ENCODE measurements at places on chromosomes 5 and 9.

DNA sequence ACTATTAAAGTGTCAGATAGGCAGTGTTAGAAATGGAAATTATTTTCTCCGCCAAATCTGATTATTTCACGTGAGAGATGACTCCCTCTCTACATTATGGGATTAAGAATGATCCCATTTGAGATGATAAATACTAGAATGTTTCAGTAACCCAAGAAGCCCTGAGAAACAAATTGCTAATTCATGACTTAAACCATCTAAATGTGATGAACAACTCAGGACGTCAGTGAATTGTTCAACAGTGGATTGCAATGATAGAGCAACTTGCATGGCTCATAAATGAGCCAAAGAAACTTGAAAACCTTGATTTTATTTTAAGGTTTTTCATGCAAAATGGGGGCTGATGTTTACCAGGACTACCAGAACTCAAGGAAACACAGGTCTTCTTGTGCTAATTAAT lies 350.5 kb upstream of the WWC1 start:
- no peak for DNase-seq

DNA sequence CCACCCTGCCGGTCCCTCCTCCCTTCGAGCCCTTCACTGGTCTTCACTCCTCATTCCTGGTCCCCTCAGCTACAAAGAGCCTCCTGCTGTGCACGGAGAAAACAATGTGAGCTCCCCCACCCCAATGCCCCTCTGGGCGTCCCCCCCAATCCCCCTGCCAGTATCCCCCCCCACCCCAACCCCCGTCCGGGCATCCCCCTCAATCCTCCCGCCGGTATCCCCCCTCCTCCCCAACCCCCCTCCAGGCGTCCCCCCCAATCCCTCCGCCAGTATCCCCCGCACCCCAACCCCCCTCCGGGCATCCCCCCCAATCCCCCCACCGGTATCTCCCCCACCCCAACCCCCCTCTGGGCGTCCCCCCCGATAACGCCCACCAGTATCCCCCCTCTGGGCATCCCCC lies 42.8 kb downstream of the EXD3 start:
- no peak for DNase-seq

- no peak for DNase-seq
Observed at GRCh38 chr5:38396766-38397165, 138.4 kb downstream of the EGFLAM start.

GRCh38 chr5:172097356-172097755 lies 90.7 kb downstream of the STK10 start:
- no peak for DNase-seq

DNA sequence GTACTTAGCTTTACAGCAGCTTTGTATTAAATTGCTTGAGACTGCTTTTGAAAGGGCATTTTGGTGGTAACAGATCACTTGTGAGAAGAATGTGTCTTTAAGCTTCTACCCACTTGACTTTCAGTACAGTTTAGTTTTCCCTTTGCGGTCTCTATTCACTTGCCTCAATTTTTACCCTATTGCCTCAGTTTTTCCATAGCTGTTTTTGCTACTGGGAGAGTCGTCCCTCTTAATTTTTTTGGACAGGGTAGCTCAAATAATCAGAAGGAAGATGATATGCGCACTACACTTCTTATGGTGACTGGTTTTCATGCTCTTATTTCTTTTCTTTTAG lies 18.8 kb downstream of the UGCG start:
- no peak for DNase-seq

GRCh38 chr5:153516504-153517240 lies 26.2 kb downstream of the GRIA1 start:
- DNase-seq, result peak; percentile 29

DNA sequence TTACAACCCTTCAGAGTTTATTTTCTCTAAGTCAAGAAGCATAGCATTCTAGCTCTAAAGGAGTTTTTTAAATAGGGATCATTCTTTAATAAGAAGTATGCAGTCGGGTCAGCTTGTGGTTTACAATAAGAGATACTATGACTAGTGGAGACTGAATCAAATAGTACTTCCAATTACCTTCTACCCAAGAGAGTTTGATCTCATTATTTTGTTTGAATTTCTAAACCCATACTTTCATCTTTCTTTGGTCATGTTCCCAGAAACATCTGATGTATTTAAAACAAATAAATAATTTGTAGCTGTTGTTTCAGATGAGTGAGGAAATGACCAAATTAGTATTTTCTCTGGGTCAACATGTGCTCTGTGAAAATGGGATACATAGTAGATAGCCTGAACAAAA lies 160.2 kb upstream of the CDH6 start:
- no peak for DNase-seq

- no peak for DNase-seq
Observed at GRCh38 chr5:4361753-4362152, 766.1 kb downstream of the IRX1 start.

GRCh38 chr5:58800861-58801540 lies 218.1 kb downstream of the RAB3C start:
- no peak for DNase-seq

GRCh38 chr9:127095411-127095810 lies 27.0 kb downstream of the ANGPTL2 start:
- no peak for DNase-seq

GRCh38 chr5:139980765-139981164 lies 62.3 kb downstream of the NRG2 start:
- no peak for DNase-seq

GRCh38 chr5:76836181-76836580 lies 13.6 kb upstream of the S100Z start:
- DNase-seq, result no peak

- DNase-seq, result no peak
Observed at GRCh38 chr9:124016175-124017050, 4.8 kb downstream of the LHX2 start.

GRCh38 chr9:87796196-87796595 lies 70.3 kb downstream of the CTSL start:
- no peak for DNase-seq

GRCh38 chr5:107425541-107426031 lies 245.2 kb downstream of the EFNA5 start:
- DNase-seq, result no peak

GRCh38 chr5:93145767-93146166 lies 435.3 kb downstream of the NR2F1-AS1 start:
- DNase-seq, result no peak

DNA sequence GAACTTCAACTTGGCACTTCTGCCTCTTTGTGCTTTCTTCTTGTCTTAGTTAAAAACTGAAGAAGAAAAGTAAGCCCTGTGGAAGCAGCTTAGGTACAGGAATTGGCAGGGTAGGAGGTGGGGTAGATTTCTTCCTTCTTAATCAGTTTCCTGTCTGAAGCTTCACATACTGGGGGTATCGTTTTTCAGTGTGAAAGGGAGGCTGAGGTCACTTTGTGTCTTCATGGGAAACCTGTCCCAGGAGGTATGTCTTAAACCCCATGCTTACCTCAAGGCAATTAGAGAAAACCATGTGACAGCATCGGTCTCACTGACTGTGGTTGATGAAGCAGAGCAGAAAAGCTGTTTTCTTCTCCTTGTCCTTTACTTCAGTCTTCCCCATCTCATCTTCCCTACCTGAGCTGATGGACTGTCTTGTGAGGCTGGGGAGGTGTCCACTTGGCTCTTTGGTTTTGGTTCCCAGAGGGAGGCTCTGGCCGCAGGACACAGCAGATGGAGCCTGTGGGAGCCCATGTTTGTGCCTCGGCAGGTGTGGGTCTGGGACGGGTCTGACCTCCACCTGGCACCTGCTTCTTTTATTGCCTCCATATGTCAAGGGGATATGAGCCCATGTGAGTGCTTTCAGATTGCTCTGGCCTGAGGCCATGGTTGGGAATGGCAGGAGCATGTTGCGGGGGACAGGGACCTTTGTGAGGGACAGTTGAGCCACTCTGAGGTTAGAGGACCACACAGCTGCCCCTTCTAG lies 47.0 kb downstream of the SH3GL2 start:
- DNase-seq, result no peak

GRCh38 chr5:149759986-149760853 lies 30.1 kb downstream of the PPARGC1B start:
- DNase-seq, result peak; percentile 36

DNA sequence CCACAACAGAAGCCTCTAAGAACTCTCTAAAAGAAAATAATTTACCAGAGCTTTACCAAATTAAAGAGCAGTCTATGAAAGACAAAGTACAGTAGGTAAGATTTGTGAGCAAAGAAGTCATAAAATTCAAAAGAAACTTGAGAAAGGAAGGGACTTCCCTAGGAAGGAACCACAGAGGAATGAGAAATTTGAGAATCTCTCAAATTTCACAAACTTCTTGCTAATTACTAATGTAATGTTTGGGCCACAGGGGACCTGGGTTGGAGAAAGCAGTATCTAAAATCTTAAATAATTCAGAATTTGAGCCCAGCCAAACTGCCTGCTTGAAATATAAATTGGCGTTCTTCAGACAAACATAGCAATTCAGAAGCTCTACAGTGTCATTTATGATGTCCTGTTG lies 225.0 kb upstream of the PRR16 start:
- DNase-seq, result no peak

GRCh38 chr5:10832987-10833386 lies 72.0 kb upstream of the DAP start:
- DNase-seq, result no peak

- DNase-seq, result no peak
Observed at GRCh38 chr5:113598926-113599325, 85.4 kb downstream of the YTHDC2 start.

- DNase-seq, result no peak
Observed at GRCh38 chr5:118687661-118688621, 300.4 kb downstream of the DTWD2 start.

DNA sequence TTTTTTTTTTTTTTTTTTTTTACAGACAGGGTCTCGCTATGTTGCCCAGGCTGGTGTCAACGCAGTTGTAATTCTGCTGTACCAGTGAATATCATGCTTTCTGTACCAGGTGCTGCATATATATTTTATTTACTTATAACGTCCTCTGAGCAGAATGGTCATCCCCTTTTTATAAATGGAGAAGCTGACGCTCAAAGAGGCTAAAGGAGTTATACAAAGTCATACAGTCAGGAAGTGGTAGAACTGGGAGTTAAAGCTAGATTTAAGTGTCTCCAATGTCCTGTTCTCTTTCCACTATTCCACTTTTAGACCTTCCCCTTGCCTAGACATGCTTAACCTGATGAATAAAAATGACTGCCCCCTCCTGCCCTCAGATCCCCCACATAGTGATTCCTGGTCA lies 1.2 kb upstream of the SIL1 start:
- DNase-seq, result no peak

- DNase-seq, result no peak
Observed at GRCh38 chr5:130885027-130885426, 280.0 kb downstream of the HINT1 start.

- peak; percentile 87 for DNase-seq
Observed at GRCh38 chr9:35605351-35606137, 482 bp downstream of the TESK1 start.

DNA sequence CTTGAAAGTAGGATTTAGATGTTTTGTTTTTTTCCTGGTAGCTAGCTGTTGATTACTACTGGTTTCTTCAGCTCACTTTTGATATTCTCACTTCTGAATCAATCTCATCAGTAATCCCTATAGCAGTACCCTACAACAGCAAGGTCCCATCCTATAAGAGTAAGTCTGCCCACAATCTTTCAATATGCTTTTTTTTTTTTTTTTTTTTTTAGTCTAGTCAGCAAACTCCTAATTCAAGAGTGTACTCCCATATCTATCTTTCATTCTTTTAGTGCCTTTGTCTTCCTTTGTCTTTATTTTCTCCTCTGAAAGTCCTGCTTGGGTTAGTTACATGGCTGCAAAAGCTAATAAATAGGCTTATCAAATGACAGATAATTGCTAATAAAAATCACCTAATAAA lies 362.4 kb upstream of the RIOK2 start:
- no peak for DNase-seq

DNA sequence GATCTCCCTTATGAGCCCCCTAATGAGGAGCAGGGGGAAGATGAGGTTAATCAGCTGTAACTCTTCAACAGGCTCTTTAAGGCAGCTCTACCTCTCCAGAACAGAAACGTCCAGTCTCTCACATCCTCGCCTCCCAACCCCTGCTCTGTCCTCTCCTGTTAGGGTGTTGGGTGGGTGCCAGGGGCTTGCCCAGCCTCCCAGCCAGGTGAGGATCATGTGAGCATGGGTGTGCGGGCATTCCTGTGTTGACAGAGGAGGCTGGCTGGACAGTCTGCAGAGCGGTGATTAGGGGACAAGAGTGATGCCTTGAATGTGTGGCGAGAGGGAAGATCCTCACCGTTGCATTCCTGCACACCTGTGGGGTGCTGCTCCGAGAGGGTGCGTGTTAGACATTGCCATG lies 51.7 kb downstream of the CCDC180 start:
- DNase-seq, result no peak

DNA sequence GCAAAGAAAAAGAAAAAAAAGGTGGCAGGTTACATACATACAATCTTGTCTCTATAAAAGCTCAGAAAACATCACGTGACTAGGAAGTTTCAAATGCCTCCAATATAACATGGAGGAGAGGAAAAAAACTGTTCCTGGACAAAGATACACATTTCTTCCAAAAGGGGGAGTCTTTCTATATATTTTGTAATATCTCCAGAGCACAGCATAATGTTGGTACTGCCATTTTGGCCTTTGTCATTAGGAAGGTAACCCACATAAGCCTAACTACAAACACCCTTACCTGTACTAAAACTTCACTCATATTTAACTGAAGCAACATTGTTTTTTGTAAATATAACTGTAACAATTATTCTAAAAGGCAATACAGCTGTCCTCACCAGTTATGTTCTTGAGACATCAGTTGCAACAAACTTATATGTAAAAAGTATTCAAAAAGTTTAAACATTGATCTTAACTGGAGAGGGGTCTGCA lies 1.2 kb upstream of the BTF3 start:
- DNase-seq, result peak; percentile 25

GRCh38 chr5:133603711-133604110 lies 8.6 kb downstream of the FSTL4 start:
- no peak for DNase-seq

DNA sequence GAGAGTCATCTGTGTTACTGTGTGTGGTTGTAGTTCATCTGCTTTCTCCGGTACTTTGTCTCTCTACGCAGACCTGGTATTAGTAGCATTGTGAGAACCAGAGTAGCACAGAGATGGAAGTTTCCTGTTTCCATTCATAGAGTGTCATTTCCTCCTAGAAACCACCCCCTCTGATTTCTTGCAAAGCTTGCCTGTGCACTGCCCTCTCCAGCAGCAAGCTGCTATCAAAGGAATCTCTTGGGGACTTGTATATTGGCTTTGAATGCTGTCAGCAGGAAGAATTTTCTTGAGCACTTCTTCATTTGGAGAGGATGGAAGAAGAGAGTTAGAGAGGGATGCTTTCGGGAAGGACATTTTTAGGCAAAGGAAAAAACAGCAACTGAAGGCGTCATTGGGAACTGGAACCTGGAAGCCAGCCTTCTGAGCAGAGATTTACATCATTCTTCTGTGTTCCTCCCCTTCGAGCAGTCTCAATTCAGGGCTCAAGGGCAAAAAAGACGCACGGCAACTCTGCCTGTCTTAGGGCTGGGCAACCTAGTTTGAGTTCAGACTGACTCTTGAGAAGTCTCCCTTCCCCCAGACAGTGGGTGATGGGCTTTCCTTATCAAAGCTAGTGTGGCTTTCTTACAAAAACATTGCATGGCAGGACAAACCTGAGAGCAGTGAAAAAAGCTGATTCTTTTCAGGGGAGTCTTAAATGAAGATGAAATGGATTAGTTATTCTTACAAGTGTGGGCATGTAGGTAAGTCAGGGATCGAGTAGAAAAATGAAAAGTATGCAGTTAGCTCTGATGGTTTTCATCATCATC lies 226.3 kb downstream of the AOPEP start:
- no peak for DNase-seq

GRCh38 chr5:102996011-102996575 lies 123.8 kb downstream of the GIN1 start:
- DNase-seq, result no peak
